ENCODE measurements at places on chromosomes 6 and 20. TPM values are rescaled to one million over a fixed set of nuclear protein-coding genes. Genes with fewer than 3 reads are reported as not detected.
A peak's percentile ranks its signal among the peaks of the same experiment; 100 is the strongest.

DNA sequence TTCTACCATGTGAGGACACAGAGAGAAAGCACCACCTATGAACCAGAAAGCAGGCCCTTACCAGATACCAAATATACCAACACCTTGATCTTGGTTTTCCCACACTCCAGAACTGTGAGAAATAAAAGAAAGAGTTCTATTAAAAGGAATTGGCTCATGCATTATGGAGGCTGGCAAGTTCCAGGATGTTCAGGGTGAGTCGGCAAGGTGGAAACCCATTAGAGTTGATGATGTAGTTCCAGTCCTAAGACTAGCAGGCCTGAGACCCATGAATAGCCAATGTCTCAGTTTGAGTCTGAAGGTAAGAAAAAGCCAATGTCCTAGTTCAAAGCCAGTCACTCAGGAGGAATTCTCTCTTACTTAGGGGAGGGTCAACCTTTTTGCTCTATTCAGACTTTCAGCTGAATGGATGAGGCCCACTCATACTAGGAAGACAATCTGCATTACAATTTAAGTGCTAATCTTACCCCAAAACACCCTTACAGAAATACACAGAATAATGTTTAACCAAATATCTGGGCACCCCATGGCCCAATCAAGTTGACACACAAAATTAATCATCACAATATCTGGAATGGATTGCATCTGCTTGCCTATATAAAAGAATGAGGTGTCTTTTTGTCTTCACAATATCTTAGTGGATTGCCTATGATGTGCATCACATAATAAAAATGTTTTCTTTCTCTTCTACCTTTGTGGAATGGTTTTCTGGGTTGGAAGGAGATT, 5.5 kb upstream of the TAAR1 start:
- no peak for DNase-seq

- no peak for DNase-seq
Measured at GRCh38 chr20:54515793-54516628, 40.6 kb downstream of the DOK5 start.

GRCh38 chr6:108403236-108403635, 108.4 kb downstream of the AFG1L start:
- no peak for DNase-seq

DNA sequence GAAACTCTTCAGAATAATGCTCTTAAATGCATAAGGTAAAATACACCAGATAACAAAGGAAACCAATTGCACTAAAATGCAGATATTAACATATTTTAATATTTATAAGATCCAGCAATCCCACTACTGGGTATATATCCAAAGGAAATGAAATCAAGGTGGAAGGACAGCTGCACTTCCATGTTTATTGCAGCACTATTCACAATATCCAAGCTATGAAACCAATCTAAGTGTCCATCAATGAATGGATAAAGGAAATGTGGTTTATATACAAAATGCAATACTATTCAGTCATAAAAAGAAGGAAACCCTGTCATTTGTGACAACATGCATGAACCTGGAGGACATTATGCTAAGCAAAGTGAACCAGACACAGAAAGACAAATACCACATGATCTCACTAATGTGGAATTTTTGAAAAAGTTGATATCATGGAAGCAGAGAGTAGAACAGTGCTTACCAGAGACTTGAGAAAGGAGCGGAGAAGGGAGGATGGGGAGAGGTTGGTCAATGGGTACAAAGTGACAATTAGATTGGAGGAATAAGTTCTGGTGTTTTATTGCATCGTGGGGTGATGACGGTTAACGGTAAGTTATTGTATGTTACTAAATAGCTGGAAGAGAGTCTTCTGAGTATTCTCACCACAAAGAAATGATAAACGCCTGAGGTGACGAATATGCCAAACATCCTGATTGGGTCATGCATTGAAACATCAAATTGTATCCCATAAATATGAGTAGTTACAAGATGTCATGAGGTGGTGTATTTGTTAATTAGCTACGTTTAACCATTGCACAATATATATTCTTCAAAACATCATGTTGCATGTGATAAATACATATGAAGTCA, 37.9 kb upstream of the RNF24 start:
- no peak for DNase-seq

GRCh38 chr6:63730311-63730710, 94.7 kb downstream of the PHF3 start:
- DNase-seq: no peak

DNA sequence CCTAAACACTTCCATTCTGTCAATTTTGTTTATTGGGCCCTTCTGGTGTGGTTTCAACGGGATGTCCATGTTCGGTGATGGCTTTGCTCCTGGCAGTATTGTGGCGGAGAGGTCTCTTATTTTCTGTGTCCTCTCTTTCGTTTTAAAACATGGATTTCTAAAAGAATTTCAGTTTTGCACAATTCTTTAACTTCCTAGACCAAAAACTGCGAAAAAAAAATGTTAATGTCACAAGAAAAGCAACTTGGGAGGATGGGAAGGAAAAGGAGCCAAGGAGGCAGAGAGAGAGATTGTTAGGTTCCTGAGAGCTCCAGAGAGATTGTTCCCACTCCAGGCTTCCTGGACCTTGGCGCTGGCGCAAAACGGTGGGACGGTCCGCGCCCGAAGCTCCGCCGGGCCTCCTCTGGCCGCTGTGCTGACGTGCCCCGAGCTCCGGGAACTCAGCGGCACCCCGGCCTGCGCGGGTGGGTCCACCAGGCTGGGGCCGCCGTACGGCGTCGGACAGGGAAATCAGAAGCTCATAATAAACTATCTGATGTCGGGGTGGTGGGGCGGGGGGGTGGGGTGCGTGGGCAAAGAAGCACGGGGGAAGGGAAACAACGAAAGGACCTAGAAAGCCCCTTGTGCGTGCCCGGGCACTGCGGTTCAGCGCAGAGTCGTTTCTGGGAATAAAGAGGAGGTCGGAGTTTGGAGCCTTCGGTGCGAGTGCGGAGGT, 951 bp upstream of the OLIG3 start:
- DNase-seq: no peak

- no peak for DNase-seq
Measured at GRCh38 chr20:48349656-48350055, 478.1 kb downstream of the PREX1 start.

- no peak for DNase-seq
Measured at GRCh38 chr6:1597121-1597744, 12.5 kb upstream of the FOXC1 start.

DNA sequence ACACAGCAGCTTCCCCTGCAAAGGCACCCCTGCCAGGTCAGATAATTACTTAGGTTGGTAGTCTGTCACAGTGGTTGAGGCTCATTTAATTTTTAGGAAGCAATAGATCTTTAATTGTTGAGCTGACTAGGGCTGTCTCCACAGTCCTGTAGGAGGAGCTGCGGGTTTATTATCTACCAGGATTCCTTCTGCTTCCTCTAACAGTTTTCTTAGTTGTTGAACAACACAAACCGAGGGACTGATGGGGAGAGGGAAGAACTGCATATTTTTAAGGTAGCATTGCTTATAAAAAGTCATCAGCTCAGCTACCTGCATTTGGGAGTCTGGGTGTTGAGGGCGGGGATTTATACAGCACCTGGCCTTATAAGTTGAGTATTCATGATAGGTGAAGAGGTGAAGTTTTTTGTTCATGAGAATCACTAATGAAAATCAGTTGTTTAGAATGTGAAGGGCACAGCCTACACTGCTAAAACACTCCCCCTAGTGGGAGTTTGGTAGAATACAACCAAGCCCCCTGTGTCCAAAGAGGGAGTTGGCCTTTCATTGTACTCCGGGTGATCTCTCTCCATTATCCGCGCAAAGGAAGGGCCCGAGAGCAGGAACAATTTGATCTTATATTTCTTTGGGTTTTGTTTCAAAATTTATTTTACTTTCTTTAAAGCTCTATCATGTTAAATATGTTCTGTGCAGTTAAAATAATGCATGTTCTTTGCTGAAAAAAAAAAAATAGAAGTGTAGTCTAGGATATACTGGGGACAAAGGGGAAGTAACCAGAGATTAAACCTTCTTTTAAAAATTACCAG, 69.6 kb downstream of the SSR1 start:
- peak; percentile 69 for DNase-seq

DNA sequence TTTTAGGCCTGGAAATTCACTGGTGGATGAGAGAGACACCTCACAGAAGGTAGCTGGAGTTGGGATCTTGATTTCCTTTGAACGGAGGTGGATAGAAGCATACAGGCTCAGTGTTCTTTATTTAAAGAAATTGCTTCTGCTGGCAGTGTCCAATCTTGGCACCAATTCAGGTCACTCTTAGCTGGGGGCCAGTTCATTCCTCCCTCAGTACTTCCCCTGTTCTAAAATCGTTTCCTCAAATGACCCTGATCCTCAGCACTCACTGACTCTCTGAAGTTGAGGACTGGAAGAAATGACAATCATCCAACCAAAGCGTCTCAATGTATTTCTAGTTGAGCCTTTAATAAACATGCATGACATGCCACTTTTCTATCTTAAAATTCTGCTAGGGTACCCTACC, 472.5 kb upstream of the BTBD3 start:
- no peak for DNase-seq

- DNase-seq: peak; percentile 1
Measured at GRCh38 chr20:63090052-63090451, 83.3 kb upstream of the BHLHE23 start.

GRCh38 chr20:53068241-53068640, 96.1 kb downstream of the TSHZ2 start:
- no peak for DNase-seq

- DNase-seq: no peak
Measured at GRCh38 chr6:13355999-13356785, 27.9 kb upstream of the TBC1D7 start.

DNA sequence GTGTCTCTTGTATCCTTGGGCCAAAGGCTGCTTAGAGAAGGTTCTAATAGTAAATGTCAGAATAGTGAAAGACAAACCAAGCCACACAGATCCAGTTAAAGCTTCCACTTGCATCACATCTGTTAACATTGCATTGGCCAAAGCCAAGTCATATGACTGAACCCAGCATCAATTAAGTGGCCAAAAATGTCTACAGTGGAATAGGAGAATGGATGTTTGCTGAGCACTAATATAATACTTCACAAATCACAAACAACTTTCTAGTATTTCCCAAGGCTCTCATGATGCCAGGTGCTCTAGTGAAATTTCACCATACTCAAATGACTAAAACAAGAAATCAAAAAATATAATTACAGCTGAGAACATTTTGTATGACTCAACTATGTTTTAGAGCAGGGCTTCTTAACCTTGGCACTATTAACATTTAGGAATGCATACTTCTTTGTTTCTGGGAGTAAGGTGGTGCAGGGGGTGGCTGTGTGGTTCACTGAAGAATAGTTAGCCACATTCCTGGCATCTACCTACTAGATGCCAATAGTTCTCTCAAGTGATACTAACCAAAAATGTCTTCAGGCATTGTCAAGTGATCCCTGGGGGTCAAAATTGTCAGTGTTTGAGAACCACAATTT, 148.0 kb upstream of the SPTLC3 start:
- no peak for DNase-seq

- no peak for DNase-seq
Measured at GRCh38 chr6:56938649-56939191, 16.2 kb upstream of the BEND6 start.

DNA sequence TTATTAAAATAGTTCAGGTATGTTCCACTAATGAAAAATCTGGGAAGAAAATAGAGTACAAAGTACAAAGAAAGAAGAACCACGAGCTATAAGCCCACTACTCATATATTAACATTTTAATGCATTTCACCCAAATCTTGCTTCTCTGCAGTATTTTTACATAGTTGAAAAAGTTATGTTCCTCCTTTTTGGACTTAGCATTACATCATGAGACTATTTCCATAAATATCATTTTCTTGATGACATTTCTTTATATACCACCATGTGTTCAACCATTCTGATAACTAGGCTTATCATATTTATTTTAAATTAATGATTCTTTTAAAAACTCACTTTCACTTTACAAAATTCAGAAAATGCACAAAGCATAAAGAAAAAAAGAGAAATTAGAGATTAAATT, 3.0 kb downstream of the IPCEF1 start:
- no peak for DNase-seq

GRCh38 chr6:16473184-16473907, 235.0 kb downstream of the GMPR start:
- DNase-seq: no peak

DNA sequence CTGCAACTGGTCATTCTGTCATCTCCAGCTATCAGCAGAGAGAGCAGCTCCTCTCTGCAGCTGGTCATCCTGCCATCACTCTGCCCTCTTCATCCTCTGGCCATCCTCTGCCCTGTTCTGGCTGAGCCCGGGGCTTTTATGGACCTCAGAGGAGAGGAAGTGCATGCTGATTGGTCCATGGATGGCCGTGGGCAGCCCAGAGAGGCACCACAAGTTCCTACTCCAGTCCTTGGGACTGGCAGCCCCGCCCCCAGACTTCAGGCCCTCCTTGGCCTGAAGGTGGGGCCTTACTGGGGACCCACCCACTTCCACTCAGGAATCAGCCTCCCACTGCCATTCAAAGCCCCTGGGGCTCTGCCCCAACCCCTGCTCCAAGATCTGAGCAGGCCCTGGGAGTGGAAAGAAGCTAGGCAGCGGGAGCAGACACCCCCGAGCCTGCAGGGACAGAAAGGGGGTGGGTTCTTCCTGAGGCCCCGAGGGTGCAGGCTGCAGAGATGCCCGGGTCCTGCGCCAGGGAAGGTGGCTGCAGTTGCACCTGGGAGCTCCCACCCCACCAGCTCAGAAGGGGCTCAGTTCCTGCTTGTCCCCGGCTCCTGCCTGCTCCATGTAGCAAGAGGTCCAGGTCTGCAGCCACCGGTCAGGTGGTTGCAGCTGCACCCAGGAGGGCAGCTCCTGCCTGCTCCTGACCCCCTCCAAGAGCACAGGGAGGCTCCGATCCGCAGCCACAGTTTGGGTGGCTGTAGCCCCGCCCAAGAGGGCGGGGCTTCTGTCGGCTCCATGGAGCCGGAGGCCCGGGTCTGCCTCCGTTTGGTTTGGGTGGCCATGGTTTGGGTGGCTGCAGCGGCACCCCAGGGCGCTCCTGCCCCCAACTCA, 34.1 kb upstream of the HMGA1 start:
- no peak for DNase-seq

DNA sequence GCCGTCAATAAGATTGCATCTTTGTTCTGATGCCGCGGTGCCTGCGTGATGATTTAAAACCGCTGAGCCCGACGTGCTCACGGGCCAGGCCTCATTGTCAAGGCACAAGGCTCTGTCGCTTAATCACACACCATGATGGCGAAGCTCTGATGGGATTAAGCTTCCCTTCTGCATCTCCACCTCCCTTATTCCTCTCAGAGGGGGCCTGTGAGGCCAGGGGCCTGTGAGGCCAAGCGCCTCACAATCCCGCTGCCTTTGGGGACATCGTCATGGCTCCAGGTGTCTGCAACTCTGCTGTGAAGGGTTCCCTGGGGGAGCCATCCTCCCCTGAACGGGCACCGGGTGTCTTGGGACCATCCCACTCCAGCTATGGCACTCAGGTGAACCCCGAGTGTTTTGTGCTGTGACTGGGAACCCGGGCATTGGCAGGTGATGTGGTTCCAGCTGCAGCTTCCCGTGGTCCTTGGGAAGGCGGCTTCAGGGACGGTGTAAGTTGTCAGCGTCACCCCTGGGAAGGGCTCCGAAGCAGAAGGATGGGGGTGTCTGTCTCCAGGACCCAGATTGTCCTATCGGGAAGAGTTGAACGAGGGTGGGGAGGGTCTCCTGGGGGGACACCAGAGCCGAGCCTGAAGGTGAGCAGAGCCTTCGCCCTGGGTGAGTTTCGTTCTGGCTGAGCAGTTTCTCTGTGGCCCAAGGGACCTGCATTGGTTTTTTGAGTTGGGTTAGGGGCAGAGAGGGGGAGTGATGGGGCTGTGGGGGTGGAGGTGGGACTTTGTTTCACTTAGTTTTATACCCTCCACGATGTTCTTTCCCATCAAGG, 18.0 kb upstream of the BHLHE23 start:
- DNase-seq: peak; percentile 17

TRIM31 gene
- total RNA-seq: 121 TPM

TCF21 gene
- total RNA-seq: 1.9 TPM

OPRM1 gene
- total RNA-seq: 0.57 TPM

ZNF133 gene
- 14.3 TPM for total RNA-seq

PTK6 gene
- total RNA-seq: 91.7 TPM

PRRT1 gene
- 0.96 TPM for total RNA-seq

RALGAPA2 gene
- total RNA-seq: 46.3 TPM

Measured in mucosa of descending colon (tissue), 3 donors.